ENCODE measurements at places on chromosomes 16 and 17. TPM values are rescaled to one million over a fixed set of nuclear protein-coding genes. Genes with fewer than 3 reads are reported as not detected.

Gene IFI35
- total RNA-seq: 37.2 TPM

Gene RNF222
- total RNA-seq: not detected

Gene TBC1D3E
- 6.1 TPM for total RNA-seq

Gene UMOD
- not detected for total RNA-seq

Gene ALDH3A1
- not detected for total RNA-seq

- DNase-seq: no peak
These were observed 93.1 kb downstream of the VAT1L start for GRCh38 chr16:77881355-77882030.

DNA sequence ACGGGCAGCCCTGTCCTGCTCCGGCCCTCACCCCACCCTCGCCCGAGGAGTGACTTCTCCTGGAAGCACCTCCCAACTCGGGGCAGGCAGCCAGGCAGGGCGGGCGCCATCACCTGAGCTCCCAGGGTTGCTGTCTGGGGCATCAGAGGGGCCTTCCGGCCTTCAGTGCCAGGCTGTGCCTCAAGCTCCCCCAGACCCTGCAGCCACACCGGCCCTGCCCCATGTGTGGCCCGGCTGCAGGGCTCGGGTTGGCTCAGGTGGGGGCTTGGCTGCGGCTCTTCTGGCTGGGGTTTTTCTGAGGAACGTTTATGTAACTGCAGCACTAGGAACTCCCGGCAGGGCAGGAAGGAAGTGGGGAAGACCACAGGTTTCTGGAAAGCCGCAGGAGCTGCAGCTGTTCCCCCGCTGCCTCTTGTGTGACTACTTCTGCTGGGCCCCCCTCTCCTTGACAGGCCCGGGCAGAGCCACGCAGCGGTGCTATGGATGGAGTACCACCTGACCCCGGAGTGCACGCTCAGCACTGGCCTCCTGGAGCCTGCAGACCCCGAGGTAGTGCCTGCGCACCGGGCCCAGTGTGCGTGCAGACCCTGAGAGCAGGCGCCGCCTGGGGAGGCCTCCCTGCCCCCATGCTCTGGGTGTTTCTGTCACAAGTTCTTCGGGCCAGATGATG is 45.6 kb downstream of the PRMT7 start:
- DNase-seq: peak; percentile 49

GRCh38 chr17:696369-696768 is 18.3 kb downstream of the VPS53 start:
- DNase-seq: no peak

- DNase-seq: peak; percentile 39
These were observed 1.2 kb downstream of the GPRC5B start for GRCh38 chr16:19883296-19883965.

- DNase-seq: no peak
These were observed 37.4 kb upstream of the COQ7 start for GRCh38 chr16:19029980-19030379.
